T-cell (primary cell): ENCODE measurements at places on chromosomes 7 and 10. TPM values are rescaled to one million over a fixed set of nuclear protein-coding genes. Genes with fewer than 3 reads are reported as not detected.

The CRYGN gene
- 1.8 TPM for total RNA-seq

The FAM3C gene
- total RNA-seq = 14.9 TPM

The OGDHL gene
- not detected for total RNA-seq

The DYNC1I1 gene
- not detected for total RNA-seq

The ITPRID1 gene
- not detected for total RNA-seq

DNA sequence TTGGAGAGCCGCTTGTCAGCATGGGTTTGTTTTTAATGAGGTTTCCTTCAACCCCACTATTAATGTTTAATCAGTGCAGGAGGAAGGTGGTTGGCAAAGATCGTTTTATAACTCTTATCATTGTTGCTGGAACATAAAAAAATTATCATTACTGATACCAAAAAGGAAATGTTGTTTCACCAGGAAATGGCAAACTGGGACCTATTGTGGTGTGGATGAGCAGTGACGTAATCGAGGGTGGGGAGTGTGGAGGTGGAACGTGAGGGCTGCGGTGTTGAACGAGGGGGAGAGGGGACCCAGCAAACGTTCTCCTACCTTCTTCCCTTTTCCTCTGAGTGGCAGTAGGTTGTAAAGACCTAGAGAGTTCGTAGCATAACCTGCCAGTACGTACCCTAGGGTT lies 71.9 kb upstream of the TOMM7 start:
- H3K27me3 ChIP-seq = peaks cover 17% of the 10 kb centered on the region
- DNase-seq = no peak
- H3K36me3 ChIP-seq = no peaks in the 10 kb centered on the region
- H3K4me3 ChIP-seq = no peak overlapping the region

DNA sequence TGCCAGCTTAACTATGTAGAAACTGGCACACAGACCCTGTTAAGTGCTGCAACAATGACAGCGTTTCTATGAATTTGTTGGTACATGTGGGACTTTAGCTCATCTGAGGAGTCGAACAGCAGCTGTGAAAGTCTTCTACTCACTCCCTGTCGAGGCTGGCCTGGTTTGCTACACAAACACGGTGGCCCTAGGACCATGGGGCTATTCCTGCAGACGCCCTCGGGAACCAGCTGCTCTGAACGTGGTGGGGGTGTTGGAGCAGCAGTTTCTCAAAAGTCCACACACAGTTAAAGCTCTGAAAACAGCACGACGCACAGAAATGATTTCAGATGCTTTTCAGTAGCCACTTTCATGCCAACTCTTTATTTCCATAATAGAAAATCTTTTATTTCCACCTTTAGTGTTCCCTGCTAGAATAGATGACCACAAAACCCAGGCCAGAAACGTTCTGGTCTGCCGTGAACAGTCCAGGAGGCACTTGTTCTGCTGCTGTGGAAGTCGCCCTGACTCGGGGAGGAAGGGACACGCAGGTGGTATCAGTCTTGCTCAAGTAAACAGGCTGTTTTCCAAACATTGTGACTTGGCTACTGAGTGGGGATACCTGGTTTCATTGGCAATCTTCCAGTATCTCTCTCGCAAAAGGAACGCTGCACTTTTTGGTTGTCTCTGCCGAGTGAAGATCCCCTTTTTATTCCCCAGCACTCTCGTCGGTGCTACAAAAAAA lies 21.5 kb downstream of the GUSB start:
- H3K27ac ChIP-seq = no peak overlapping the region
- no peaks in the 10 kb centered on the region for H3K27me3 ChIP-seq
- H3K36me3 ChIP-seq = peaks cover 55% of the 10 kb centered on the region

GRCh38 chr10:11881030-11881476 lies 57.9 kb downstream of the PROSER2 start:
- peaks cover 10% of the 10 kb centered on the region for H3K4me1 ChIP-seq
- no peak overlapping the region for H3K27ac ChIP-seq
- no peaks in the 10 kb centered on the region for H3K36me3 ChIP-seq
- no peaks in the 10 kb centered on the region for H3K27me3 ChIP-seq

- no peaks in the 10 kb centered on the region for H3K4me1 ChIP-seq
- no peak overlapping the region for H3K27ac ChIP-seq
- peaks cover 46% of the 10 kb centered on the region for H3K36me3 ChIP-seq
- H3K4me3 ChIP-seq = no peak overlapping the region
- H3K27me3 ChIP-seq = no peaks in the 10 kb centered on the region
Observed at GRCh38 chr10:119677126-119677525, 25.9 kb downstream of the BAG3 start.

- H3K4me1 ChIP-seq = no peaks in the 10 kb centered on the region
- no peak overlapping the region for H3K27ac ChIP-seq
- DNase-seq = no peak
- H3K27me3 ChIP-seq = peaks cover 3% of the 10 kb centered on the region
- no peaks in the 10 kb centered on the region for H3K36me3 ChIP-seq
Observed at GRCh38 chr7:54978364-54979116, 40.3 kb upstream of the EGFR start.

DNA sequence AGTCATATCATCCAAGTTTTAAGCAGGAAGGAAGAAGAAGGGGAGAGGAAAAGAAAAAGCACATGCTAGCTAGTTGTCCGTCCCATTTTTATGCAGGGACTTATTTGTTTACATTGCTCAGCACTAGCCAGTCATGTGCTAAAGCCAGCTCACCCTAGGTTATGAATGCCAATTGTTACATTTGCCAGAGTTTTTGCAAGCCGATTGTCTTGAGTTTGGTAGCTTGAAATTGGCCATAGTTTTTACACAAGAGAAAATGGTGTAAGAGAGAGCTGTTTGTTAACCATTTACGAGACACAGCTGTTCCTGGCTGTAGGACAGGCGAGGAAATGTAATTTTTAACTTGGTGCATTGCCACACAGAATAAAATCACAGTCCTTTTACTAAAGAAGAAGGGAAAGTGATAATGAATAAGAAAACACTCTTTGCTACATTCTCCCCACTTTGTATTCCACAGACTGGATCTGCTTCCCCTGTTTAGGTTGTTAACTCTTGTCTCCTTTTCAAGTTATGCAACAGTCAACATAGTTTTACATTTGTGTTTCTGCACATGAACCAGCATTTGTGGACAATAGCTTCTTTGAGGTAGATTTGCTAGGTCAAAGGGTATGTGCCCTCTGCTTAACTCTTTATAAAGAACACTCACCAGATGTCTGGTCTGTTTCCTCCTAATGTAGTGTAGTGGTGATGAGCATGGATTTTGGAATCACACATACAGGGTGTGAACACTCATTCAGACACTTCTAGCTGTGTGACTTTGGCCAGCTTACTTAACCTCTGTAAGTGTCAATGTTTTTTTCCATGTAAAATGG lies 357.2 kb downstream of the LRMDA start:
- no peak overlapping the region for H3K27ac ChIP-seq
- no peak for DNase-seq
- peaks cover 3% of the 10 kb centered on the region for H3K27me3 ChIP-seq
- no peaks in the 10 kb centered on the region for H3K4me1 ChIP-seq

GRCh38 chr7:28891192-28891875 lies 66.8 kb downstream of the TRIL start:
- H3K27ac ChIP-seq = no peak overlapping the region
- H3K27me3 ChIP-seq = no peaks in the 10 kb centered on the region
- H3K36me3 ChIP-seq = no peaks in the 10 kb centered on the region
- DNase-seq = no peak
- no peak overlapping the region for H3K4me3 ChIP-seq

DNA sequence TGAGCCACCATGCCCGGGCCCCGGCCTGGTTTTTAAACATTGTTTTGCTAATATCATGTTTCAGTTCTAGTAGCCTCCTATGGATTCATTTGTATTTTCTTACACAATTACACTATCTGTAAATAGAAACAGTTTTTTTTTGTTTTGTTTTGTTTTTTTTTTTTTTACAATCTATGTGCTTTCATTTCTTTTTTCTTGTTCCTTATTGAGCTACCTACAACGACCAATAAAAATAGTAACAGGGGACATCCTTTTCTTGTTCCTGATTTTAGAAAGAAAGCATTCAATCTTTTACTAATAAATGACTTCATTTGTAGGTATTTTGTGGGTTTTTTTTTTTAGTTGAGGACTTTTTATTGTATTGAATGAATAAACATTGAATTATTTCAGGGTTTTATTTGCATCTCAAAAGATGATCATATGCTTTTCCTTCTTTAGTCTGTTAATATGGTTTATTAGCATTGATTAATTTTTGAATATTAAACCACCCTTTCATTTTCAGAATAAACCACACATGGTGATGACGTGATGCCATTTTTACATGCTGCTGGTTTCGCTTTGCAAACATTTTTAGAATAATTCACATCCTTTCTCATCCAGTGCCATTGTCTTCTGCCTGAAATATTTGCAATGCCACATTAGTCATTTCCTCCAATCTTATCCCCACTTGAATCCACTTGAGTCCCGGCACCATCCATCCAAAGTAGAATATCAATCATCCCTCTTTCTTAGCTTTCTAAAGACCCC lies 18.1 kb upstream of the AKR1E2 start:
- no peak overlapping the region for H3K27ac ChIP-seq
- H3K4me3 ChIP-seq = no peak overlapping the region
- peaks cover 7% of the 10 kb centered on the region for H3K27me3 ChIP-seq
- no peaks in the 10 kb centered on the region for H3K36me3 ChIP-seq
- no peak for DNase-seq

GRCh38 chr7:147547252-147547897 lies 1043.2 kb upstream of the C7orf33 start:
- no peak for DNase-seq
- H3K36me3 ChIP-seq = no peaks in the 10 kb centered on the region
- H3K27ac ChIP-seq = no peak overlapping the region
- no peaks in the 10 kb centered on the region for H3K4me1 ChIP-seq
- no peaks in the 10 kb centered on the region for H3K27me3 ChIP-seq

- H3K4me1 ChIP-seq = no peaks in the 10 kb centered on the region
- no peak overlapping the region for H3K27ac ChIP-seq
- DNase-seq = no peak
- no peaks in the 10 kb centered on the region for H3K36me3 ChIP-seq
- peaks cover 30% of the 10 kb centered on the region for H3K27me3 ChIP-seq
Observed at GRCh38 chr10:55631071-55631654, 729.9 kb downstream of the ZWINT start.
